Kidney tubule cell (primary cell): ENCODE measurements at places on chromosomes 6 and 20.
A peak's percentile ranks its signal among the peaks of the same experiment; 100 is the strongest.

DNA sequence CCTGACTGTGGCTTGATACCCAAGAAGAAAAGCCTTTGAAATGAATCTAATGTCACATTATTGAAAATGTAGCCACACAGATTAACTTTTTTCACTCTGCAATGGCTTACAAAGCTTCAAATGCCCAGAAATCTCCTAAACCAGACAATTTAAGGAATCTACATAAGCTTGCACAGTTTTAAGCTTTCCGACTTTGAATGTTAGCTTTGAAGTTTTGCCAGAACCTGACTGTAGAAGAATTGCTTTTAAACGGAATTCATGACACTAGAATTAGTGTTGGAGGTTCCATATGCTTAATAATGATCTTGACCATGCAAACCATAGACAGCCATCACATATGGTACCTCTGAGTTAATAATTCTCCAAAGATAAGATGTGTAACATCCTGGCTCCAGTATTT is 798.5 kb upstream of the EPHA7 start:
- DNase-seq: no peak

DNA sequence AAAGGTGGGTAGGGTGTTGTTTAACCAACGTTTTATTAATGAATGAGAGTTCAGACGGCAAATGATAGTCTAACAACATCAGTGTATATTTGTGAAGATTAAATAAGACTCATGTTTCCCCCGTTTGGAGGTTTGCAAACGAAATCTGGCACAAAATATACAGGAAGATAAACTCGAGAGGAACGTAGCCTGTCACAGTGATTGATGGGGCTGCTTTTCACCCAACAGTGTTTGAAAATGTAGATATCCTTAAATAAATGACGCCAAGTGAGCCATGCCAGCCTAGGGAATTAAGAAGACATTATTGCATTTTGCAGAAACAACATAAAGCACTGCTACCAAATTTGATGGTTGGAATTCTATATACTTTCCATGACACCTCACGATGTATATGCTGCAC is 696.5 kb upstream of the FLRT3 start:
- DNase-seq: no peak

DNA sequence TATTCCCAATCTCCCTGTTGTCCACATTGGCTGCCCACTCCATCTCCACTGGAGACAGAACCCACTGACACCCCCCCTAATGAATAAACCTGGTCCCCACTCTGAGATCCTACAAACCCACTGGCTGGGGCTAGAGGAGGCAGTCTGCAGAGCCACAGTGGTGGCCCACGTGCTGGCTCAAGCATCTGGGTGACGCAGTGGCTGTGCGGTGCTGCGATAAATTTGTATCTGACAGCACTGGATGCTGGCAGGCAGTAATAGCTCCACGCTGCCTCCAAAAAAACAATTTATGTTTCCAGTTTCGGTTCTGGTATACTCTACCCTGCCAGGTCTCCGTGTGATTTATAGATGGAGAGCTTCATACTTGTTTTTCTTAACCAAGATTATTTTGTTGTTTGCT is 87.1 kb upstream of the SYNDIG1 start:
- DNase-seq: no peak

DNA sequence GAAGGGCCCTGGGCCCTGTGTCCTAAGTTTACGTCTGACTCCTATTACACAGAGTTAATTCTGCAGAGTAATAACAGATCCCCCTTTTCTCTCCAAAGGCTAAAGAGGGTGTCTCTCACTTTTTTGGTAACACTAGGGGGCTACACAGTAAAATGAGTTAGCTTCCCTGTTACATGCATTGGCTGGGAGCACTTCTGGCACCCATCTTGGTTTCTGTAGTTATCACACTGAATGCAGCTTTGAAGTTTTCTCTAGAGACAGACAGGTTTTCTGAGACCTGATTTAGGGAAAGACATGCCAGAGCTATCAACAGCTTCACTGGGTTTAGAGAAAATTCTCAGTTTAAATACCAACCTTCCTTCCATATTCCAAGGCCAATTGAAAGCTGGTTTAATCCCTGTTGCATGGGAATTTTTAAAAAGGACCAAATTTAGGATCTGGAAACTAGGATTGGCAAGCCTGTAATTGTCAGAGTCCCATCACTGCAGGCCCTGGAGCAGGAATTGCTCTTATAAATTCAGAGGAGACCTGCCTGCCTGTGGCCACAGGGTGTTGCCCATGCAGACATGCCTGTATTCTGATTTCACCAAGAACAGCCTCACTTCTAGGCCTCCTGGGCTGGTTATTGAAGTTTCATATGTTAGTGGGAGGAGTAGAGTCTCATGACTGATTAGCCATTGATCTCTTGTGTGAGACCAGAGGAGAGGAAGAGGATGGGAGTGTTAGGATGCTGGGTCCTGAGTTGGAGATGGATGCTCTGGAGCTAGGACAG is 29.4 kb downstream of the RNF8 start:
- no peak for DNase-seq

GRCh38 chr6:71011871-71012371 is 55.1 kb upstream of the B3GAT2 start:
- DNase-seq: no peak

DNA sequence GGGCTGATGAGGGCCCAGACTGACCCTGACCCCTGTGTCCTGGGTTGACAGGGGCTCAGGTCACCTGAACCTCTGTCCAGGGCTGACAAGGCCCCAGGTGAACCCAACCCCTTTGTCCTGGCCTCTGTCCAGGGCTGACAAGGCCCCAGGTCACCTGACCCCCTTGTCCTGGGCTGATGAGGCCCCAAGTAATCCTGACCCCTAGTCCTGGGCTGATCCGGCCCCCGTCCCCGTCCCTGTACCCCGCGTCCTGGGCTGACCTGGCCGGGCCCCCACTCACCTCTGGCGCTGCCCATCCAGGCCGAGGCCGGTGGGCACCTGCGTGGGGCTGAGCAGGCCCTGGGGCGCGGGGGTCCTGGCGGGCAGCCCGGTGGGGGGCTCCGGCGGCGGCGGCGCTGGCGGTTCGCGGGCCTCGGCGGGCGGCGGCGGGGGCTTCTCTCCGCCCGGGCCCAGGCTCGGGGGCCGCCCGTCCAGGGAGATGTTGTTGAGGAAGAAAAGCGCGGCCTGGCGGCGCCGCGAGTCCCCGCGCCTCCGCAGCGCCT is 379 bp downstream of the CABLES2 start:
- DNase-seq: no peak

GRCh38 chr20:57399587-57400155 is 8.5 kb downstream of the RBM38 start:
- peak; percentile 57 for DNase-seq

DNA sequence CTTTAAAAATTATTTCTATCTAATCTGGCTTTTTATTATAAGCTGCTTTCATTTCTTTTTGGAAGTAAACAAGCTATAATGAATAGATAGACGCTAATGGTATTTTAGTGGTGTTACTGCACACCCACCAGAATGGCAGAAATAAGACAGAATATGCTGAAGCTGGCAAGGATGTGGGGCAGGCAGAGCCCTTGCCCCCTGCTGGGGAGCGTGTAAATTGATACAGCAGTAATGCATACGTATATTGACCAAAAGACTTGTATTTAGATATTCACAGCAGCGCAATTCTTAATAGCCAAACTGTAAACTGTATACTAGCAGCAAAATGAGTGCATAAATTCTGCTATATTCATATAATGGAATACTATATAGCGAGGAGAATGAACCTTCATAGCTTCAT is 35.3 kb downstream of the TMEM181 start:
- no peak for DNase-seq

DNA sequence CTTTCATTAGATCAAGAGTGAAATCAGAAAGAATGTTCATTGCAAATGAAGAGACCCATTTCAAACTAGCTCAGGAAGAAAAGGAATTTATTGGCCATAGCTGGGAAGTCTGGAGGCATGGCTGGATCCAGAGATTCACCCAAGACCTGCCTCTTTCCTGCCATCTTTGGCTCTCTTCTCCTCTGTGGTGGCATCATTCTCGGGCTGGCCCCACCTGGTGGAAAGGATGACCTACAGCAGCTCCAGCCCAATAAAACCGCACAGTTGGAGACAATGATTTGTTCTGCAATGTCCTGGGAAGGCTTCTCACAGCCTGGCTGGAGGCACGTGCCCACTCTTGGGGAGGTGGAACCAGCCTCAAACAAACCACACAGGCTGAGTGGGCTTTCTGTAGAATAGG is 18.1 kb upstream of the FERMT1 start:
- DNase-seq: peak; percentile 16

GRCh38 chr6:161128230-161128629 is 136.7 kb downstream of the MAP3K4 start:
- DNase-seq: no peak

DNA sequence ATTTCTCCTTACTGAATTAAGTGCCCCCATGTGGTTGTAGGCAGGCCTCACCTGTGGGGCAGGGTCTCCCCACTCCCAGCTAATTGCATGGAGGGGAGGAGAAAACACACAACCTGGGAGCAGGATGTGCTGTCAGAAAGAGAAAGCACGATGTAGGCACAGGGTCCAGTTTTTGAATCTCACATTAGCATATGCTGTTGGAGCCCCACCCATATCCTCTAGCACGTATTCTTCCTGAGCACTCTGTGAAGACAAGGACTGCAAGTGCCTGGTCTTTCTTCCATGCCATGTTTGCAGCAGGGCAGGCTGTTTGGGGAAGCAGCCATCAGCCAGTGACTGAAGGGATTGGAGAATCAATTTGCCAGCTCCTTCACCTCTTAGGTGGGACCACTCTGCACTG is 108.2 kb downstream of the CFAP61 start:
- DNase-seq: no peak
